ENCODE measurements at places on chromosomes 13 and 19. TPM values are rescaled to one million over a fixed set of nuclear protein-coding genes. Genes with fewer than 3 reads are reported as not detected.

Gene CPT1C
- total RNA-seq, result 0.05 TPM

Gene ADM5
- total RNA-seq, result not detected

Gene MUC16
- not detected for total RNA-seq

Gene ANKLE1
- total RNA-seq, result 0.16 TPM

Gene DNAAF3
- 0.18 TPM for total RNA-seq

Gene CAPN12
- total RNA-seq, result not detected

Gene LYPD3
- not detected for total RNA-seq

Gene SERPINE3
- not detected for total RNA-seq
